Kidney (tissue), 22 donors: ENCODE measurements at places on chromosomes 1 and 21. TPM values are rescaled to one million over a fixed set of nuclear protein-coding genes. Genes with fewer than 3 reads are reported as not detected.

GRCh38 chr1:77536813-77537212 lies 145.6 kb downstream of the ZZZ3 start:
- DNase-seq = no peak

DNA sequence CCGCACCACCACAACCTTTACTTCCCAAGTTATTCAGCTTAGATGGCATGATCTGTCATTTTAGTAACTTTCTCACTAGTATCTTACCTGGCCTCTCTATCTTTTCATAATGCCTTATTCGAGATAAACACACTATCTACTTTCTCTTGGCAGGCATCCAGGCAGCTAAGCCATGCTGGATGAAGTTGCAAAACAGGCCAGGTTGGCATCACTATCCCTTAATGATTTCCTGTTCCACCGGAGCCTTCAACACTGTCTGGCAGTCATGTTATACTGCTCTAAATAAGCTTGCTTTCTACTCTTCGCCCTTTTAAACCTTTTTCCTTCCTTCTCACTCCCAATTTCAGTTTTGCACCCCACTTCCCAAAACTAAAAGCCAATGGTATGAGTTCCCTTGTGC lies 12.0 kb upstream of the KCNH1 start:
- DNase-seq = no peak

GRCh38 chr21:40454057-40454456 lies 392.9 kb downstream of the DSCAM start:
- DNase-seq = no peak

DNA sequence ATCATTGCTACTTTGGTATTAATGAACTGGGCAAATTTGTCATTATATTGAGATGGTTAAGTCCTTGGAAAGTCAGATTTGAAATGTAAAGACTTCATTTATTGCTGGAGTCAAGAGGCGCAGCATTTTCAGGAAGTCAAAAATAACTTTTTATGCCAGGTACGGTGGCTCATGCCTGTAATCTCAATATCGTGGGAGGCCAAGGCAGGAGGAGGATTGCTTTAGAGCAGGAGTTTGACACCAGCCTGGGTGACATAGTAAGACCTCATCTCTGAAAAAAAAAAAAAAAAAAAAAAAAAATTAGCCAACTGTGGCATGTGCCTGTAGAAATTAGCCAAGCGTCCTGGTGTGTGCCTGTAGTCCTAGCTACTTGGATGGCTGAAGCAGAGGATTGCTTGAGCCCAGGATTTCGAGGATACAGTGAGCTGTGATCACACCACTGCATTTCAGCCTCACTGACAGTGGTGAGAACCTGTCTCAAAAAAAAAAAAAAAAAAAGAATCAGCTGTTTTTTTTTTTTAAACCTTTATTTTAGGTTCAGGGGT lies 5.5 kb downstream of the HIPK1 start:
- DNase-seq = no peak

DNA sequence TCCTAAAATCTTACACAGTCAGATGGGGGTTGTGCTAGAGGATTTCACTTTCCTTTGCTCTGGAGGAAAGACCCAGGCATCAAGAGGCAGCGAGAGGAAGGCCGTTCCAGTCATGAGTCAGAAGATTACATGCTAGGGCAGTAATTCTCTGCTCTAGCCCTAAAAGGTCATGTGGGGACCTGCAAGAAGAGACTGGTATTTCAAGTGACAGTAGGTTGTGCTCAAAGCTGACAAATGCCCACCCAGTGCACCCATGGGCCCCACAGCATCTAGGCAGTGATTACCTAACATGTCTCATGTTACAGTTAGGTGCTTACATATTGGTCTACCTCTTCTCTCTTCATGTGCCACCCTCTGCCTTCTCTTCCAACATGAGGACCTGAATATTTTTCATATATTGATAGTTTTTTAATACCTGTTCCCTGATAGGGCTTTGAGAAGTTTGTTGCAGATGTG lies 99.7 kb upstream of the BEND5 start:
- DNase-seq = no peak

GRCh38 chr1:19081218-19081893 lies 124.9 kb upstream of the IFFO2 start:
- DNase-seq = no peak

- no peak for DNase-seq
Observed at GRCh38 chr1:214124915-214125314, 137.1 kb downstream of the PROX1 start.

GRCh38 chr1:155198547-155198906 lies 9.2 kb downstream of the THBS3 start:
- peak; percentile 18 for DNase-seq

DNA sequence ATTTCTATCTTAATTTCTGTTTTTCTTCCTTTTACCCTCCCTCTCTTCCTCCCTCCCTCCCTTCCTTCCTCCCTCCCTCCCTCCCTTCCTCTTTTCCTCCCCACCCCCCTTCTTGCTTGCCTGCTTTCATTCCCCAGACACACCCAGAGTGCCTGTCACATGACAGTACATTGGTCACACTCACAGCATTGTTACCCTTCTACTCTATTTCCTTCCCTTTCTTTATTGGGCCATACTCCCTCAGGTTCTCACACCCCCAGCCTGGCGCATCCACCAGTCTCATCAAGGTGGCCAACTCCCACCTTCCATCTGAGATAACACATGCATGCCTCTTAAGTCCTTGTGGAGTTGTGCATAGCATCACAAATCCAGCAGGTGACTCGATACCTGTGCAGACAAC lies 10.9 kb downstream of the TMPRSS3 start:
- DNase-seq = no peak

DNA sequence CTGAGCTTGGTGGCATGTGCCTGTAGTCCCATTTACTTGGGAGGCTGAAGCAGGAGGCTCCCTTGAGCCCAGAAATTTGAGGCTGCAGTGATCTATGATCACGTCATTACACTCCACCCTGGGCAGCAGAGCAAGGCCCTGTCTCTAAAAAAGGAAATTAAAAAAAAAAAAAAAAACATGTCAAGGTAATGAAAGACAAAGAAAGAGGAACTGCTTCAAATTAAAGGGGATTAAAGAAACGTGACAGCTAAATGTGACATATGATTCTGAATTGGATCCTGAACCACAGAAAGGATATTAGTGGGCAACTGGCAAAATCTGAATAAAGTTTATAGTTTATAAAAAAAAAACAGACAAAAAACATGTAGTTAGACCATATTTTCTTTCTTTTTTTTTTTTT lies 3.8 kb upstream of the C2CD4D start:
- DNase-seq = no peak

- DNase-seq = peak; percentile 37
Observed at GRCh38 chr1:65890201-65890843, 97.6 kb downstream of the PDE4B start.

- peak; percentile 88 for DNase-seq
Observed at GRCh38 chr1:206041640-206042039, 11.3 kb upstream of the RHEX start.

RNF186 gene
- 111 TPM for polyA plus RNA-seq

FCRL6 gene
- polyA plus RNA-seq = 0.45 TPM

LCE1C gene
- polyA plus RNA-seq = not detected
